ENCODE measurements at places on chromosomes 11 and 22.
A peak's percentile ranks its signal among the peaks of the same experiment; 100 is the strongest.

GRCh38 chr22:19412478-19412877, 19.1 kb downstream of the HIRA start:
- DNase-seq: no peak

DNA sequence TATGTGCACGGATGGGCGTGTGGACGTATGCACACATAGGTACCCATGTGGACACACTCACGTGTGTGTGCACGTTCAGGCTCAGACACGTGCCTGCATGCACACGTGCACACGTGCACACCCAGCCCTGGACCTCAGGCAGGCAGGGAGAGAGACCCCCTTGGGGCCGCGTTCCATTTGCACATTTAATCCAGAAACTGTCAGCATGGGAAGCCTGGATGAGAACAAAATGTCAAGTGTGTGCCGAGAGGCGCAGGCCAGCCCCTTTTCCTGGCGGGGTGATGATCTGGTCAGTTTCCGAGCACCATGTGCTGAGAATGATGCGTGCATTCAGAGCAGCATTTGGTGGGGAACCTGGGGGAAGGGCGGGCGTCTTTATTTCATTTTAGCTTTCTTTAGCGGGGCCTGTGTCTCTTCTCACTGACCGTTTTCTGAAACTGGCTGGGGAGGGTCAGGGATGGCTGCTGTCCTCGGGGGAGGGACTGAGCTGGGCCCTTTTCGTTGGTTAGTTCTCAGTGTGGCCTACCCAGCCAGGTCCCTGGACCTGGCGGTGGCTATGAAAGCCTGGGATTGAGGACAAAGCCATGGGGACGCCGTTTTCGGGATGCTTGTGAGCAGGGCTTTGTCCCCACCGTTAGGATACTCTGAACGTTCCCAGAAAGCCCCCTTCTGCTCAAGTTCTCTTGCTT, 96.3 kb downstream of the KCNQ1 start:
- DNase-seq: no peak

DNA sequence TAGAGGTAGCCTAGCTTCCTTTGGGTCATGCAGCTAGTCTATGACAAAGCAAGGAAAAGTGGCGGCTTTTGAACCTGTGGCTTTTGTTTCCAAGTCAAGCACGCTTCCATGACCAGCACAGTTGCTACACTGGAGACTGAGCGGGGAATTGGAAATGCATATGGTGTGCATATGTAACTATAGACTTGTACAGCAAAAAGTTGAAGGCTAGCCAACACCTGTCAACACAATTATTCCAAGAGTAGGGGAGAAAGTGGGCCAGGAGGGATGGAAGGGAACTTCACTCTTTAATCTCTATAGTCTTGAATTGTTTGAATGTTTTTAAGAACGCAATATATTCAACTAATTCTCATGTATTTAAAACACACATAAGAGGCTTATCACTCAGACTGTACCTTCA, 218.5 kb upstream of the CADM1 start:
- DNase-seq: no peak

- DNase-seq: no peak
Observed at GRCh38 chr11:73507086-73507485, 90.8 kb downstream of the FAM168A start.

- DNase-seq: no peak
Observed at GRCh38 chr11:85647078-85647477, 689 bp upstream of the TMEM126A start.

DNA sequence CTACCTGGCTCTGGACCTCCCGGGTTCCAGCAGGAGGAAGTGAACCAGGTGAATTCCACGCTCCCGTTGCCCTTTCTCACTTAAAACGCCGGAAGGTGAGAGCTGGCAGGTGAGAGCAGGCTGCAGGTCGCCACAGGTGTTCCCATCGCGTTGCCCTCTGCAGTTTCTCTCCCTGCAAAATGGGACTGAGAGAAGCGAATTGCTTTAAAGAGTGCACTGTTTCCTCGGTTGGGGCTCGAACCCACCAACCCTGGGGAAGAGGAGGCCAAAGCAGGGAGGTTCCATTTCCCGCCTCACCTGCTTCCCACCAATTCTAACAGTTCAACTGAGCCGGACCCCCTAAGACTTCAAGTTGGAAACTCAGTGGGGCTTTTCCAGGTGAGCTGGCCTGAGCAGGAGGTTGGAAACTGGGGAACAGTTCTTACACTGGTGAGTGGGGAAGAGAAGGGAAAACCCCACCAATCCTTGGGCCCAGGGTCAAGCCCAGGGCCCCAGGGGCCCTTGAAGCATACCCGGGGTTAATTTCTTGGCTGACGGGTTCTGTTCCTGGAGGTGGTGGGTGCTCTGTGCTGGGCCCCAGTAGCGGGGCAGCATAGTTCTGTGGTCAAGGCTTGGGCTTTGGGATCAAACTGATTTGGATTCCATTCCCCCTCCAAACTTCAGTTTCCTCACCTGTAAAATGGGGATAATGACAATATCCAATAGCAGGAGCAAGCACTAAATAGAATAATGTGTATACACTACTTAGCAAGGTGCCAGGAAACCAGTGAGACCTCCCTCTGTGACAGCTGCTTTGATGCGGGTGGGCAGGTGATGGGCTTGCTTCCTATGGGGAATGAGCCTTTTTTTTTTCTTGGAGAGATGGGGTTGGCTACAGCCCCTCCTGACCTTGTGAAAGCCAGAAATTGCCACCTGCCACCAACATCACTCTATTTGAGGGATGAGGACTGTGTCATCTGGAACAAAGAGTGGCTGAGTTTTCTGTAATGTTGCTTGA, 788 bp downstream of the CD82 start:
- no peak for DNase-seq

- DNase-seq: no peak
Observed at GRCh38 chr11:70001246-70001645, 76.9 kb upstream of the ANO1 start.

GRCh38 chr22:23094260-23094659, 23.9 kb downstream of the GNAZ start:
- DNase-seq: no peak

- no peak for DNase-seq
Observed at GRCh38 chr11:14012846-14013245, 50.3 kb downstream of the SPON1 start.

DNA sequence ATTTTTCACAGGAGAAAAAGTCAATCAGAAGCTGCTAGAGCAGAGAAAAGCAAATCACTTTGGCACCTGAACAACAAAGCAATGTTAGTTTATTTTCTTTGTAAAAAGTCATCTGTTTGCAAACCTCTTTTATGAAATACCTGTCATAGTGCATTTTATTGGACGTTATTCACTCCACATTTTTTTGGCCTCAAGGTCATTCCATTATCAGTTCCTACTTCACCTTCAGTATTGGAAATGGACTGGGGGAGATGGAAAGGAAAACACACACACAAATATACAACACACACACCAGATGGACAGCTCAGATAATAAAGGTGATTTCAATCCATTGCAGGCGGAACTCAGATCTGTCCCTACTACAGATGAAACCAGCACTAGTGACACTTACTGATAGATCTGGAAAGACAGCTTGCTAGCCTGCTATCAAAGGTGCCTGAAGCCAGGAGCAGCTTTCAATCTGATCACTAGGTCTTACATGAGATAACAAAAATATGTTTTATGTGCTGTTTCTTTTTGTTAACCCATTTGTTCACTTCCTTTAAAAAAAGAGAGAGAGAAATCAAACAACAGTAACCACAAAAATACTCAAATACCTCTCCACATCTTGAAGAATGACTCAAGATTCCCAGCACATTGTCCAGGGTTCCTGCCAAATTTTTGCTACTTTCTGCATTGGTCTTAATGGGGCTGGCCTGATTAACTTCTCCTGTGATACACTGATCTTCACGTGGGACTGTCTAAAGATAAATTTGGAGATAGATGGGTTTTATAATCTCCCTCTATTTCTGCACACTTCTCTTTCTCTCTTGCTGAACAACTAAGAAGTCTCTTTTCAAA, 844.3 kb upstream of the TENM4 start:
- DNase-seq: no peak

DNA sequence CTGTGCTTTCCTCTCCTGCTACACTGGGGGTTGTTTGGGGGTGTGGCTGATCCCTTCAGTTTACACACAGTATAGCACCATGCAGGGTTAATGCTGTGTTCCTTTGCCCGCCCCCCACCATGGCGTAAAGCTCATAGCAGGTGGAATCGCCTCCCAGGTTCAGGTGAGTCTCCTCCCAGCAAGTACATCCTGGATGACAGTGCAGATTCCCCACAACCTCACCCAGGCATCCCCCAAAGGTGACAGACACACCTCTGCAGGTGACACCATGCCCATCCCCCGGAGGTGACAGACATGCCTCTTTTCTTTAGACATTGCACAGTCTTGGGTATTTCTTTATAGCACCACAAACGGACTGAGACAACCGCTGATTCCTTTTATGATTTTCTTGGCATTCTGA, 343.7 kb downstream of the BRD1 start:
- DNase-seq: no peak

DNA sequence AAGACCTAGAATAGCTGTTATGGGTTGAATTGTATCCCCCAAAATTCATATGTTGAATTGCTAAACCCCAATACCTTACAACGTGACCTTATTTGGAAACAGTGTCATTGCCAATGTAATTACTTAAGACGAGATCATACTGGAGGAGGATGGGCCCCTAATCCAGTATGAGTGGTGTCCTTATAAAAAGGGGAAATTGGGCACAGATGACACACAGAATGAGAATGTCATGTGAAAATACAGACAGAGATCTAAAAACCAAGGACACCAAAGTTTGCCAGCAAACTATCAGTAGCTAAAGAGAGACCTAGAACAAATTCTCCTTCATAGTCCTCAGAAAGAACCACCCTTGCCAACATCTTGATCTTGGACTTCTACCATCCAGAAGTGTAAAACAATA, 127.7 kb downstream of the ATXN10 start:
- DNase-seq: no peak

DNA sequence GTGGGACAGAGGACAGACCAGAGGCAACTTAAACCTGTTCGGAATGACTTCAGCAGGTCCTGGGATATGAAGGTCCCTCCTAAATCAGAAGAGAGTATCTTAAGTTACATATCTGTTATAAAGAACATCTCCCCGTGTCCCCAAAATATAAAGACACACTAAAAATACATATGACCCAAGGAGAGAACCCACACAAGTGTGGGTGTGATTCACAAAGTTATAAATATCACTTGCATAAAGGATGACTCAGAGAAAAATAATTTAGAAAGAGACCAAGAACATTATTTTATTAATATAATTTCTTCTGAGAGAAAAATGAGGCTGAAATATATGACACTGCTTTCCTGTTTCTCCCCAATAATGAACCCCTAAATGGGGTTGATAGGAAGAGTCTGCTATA, 14.2 kb downstream of the OR5B21 start:
- no peak for DNase-seq

- no peak for DNase-seq
Observed at GRCh38 chr11:1150116-1150515, 7.6 kb upstream of the MUC5AC start.

DNA sequence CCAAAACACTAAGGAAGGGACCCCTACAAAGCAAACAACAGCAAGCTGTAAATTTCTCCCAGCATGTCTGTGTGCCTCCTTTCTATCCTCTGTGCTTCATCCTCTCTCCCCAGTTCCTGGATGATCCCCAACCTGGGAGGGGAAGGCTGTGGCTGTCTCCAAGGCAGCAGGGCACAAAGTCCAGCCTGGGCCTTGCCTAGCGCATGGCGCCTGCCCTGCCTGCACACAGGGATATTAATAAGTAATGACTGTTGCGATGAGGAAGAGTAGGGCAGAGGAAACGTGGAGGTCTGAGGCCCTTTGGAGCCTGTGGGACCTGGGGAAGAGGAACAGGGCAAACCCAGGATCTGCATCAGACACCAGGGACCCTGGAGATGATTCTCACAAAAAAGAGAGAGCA, 2.0 kb downstream of the USH1C start:
- DNase-seq: no peak

GRCh38 chr11:108697872-108698473, 33.1 kb downstream of the DDX10 start:
- peak; percentile 55 for DNase-seq

- DNase-seq: peak; percentile 8
Observed at GRCh38 chr22:38861170-38861876, 10.7 kb downstream of the CBX6 start.

GRCh38 chr11:66051371-66051765, 796 bp upstream of the SF3B2 start:
- no peak for DNase-seq

- DNase-seq: no peak
Observed at GRCh38 chr11:132972565-132972964, 559.7 kb downstream of the OPCML start.

DNA sequence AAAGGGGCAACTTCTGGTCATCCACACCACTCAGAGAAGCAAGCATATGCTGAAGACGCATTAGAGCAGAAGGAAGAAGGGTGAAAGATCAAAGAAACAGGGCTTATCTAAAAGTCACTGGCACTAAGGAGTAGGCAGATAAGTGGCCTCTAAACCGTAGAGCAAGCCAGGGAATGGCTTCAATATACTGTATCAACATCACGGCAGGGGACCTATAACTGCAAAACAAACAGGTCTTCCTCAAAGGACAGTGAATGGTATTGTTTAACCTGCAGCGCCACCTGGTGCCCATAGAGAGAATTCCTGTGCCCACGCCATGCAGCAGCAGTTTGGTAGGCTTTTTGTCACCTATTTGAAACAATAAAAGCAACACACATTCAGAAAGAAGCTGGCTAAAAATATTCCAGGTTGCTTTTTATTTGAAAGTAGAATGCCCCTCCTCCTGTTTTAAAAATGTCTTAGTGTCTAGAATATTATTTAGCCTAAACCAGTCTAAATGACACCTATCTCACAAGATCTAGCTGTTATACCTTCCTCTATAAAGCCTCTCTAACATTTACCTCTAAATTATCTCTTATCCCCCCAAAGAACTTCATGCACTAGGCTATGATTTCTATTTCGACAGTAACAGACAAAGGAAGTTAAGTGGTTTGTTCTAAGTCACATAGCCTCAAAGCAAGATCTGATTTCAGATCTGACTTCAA, 21.8 kb downstream of the SNX19 start:
- DNase-seq: peak; percentile 69

- DNase-seq: no peak
Observed at GRCh38 chr11:73528483-73529203, 69.3 kb downstream of the FAM168A start.

DNA sequence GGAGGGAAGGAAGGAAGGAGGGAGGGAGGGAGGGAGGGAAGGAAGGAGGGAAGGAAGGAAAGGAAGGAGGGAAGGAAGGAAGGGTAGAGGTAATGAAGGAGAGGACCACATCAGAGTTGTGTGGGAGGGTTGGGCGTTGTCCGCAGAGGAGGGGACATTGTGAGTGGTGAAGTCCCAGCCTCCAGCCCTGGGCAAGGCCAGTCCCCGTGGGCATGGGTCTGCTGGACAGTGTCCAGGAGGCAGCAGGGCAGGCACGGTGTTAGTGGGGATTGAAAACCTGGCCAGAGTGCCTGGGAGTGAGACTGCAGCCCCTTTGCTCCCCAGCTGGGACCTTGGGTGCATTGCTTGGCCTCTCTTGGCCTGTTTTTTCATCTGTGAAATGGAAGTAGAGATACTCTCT, 1462.3 kb downstream of the BRD1 start:
- no peak for DNase-seq

GRCh38 chr11:45772986-45773785, 31.8 kb upstream of the SLC35C1 start:
- DNase-seq: no peak

- no peak for DNase-seq
Observed at GRCh38 chr11:2914455-2915195, 14.6 kb downstream of the PHLDA2 start.

GRCh38 chr11:1570896-1571759, 943 bp downstream of the DUSP8 start:
- DNase-seq: no peak

GRCh38 chr11:8386134-8386864, 122.6 kb upstream of the LMO1 start:
- no peak for DNase-seq

- DNase-seq: no peak
Observed at GRCh38 chr11:23311986-23312940, 452.0 kb upstream of the CCDC179 start.
